ENCODE measurements at places on chromosomes 4 and X.

DNA sequence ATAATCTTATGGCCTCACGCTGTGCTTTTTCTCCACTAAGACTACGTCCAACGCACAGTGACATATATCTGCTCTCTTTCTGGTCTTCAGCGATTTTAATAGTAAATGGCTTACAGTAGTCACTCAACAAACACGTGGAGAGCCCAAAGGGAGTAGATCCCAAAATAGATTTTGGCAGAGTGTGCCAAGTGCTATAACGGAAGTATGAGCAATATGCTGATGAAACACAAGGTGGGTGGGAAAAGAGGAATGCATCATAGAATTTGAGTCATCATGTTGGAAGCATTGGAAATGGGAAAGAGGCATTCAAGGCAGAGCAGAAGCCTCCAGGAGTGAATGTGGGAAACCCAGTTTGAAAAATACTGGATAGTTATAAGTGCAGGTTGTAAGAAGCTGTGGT is 129.1 kb upstream of the LDB2 start:
- no peak for DNase-seq

- no peak for DNase-seq
These were observed 177.9 kb upstream of the IL15 start for GRCh38 chr4:141458501-141458900.

- DNase-seq: no peak
These were observed 545.0 kb upstream of the TENM3 start for GRCh38 chr4:181698221-181698620.

GRCh38 chr4:3285558-3286334 is 7.1 kb upstream of the RGS12 start:
- DNase-seq: no peak

GRCh38 chr4:139764686-139765310 is 99.2 kb downstream of the MGST2 start:
- DNase-seq: no peak

GRCh38 chr4:142556570-142557238 is 289.4 kb downstream of the INPP4B start:
- no peak for DNase-seq

- no peak for DNase-seq
These were observed 111.1 kb upstream of the ACSL4 start for GRCh38 chrX:109843963-109844751.

GRCh38 chr4:170102426-170102825 is 12.7 kb upstream of the AADAT start:
- DNase-seq: no peak

DNA sequence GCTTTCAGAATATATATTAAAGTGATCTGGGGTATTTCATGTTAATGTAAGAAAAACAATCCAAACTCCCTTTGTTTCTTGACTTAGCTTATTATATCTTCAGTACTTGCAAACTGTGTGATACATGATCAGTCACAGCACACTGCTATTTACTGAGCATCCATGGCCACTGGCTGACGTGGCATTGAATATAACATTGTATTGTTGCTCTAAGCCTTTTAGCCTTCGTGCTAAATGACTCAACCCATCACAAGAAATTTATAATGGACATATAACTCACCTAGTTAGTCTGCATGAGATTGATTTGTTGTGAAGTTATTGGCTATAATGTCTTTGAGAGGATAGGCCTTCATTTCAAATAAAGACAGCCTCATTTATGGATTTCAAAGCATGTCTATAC is 642.6 kb downstream of the IL1RAPL1 start:
- no peak for DNase-seq

- no peak for DNase-seq
These were observed 12.4 kb downstream of the PPID start for GRCh38 chr4:158710814-158711213.

GRCh38 chr4:7166981-7167700 is 25.2 kb upstream of the SORCS2 start:
- no peak for DNase-seq

- DNase-seq: no peak
These were observed 72.8 kb downstream of the MANBA start for GRCh38 chr4:102687982-102688433.

GRCh38 chr4:6402566-6403399 is 69.6 kb downstream of the PPP2R2C start:
- DNase-seq: no peak

- DNase-seq: no peak
These were observed 198.7 kb downstream of the BCOR start for GRCh38 chrX:39899059-39899458.

DNA sequence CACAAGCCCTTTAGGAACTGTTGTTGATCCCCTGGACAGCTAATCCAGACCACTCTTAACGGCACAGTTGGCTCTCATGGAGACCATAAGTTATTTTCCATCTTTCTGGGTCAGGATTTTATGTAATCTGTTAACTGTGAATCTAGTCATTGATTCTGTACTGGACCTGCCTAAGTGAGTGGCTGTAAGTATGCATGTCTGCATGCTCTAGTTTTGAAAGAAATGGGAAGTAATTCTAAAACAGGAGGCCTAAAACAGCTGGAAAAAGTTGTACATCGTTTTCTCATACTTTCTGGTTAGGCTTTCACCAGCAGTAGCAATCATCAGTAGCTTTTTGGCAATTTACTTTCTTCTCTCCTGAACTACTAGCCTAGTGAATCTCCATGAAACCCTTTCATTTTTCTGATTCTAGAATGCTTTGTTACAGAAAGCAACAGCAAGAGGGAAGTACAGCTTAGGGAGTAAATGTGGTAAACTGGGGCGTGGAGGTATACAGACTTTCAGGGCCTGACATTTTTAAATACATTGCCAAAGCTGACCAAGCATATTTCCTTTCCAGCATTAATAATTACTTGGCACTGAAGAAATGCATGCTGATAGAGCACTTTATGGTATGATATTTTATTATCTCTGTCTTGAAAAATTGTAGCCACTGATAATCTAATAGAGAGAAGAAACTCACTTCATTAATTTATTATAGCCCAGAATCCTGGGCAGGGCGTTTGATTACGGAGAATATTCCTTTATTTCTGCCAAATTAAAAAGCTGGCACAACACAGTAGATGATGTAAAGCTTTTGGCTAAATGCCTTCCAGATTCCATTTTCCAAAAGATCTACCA is 202.7 kb downstream of the BANK1 start:
- DNase-seq: no peak

DNA sequence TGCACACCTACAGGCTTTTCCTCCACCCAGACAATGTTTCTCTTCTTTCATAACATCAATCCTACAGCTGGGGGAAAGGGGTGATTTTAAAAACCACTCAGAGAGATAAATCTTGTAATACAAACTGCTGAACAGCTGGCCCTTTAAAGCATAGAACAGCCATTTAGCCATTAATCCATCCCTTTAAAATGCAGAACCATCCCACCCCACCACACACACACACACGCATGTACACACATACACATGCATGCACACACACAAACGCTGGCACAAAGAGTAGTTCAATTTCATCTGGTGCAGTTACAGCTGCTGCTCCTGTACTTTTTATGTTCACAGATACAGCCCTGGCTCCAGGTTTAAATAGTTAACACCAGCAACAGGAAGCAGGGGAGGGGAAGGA is 426.1 kb downstream of the MID1IP1 start:
- DNase-seq: no peak

DNA sequence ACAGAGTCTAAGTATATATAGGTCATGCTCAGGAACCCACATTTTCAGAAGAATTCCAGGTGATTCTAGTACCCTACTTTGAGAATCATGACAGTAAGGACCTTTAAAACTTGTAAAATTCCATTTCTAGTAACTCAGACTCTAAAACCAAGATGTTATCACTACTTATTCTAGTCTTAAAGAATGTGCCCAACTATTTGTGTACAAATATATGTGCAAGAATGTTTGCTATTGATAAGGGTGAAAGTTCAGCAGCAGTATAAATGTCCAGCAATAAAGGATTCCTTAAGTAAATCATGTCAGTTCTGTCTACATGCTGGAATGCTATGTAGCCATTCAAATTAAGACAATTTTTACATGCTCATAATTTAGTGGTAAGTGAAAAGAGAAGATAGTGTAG is 71.1 kb upstream of the MAGEB2 start:
- DNase-seq: no peak

DNA sequence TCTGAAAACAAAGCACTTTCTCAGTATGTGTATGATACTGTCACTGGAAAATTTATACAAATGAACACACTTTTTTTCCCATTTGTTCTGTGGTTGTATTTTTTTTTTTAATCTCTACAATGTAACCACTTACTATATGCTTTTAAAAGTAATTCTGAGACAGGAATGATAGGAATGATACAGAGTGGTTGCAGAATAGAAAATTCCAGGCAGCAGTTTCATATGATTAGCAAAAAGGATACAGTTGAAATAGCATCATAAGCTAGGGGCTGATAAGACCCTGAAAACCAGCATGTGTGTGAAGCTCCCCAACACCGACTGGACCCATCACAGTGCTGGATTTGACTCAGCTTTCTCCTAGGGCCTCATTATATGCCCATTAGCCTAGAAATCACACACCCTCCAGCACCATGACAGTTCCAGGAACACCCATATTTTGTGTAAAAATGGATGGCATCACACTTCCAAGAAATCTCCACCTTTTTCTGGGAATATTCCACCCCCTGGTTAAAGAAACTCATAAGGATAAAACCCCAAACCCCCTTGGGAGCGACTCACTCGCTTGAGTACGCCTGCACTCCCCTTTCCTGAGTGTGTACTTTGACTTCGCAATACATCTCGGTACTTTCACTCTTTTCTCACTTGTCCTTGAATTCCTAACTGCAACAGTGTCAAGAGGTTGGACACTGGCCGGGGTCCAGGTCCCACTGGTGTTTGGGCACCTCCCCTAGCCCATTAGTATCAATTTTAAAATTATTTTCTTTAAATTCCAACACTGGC is 77.4 kb upstream of the AGA start:
- no peak for DNase-seq
